ENCODE measurements at places on chromosomes 4 and X.

GRCh38 chrX:119401569-119401968, 2.4 kb downstream of the SLC25A43 start:
- DNase-seq, result no peak

- no peak for DNase-seq
Measured at GRCh38 chr4:141686146-141686775, 49.9 kb downstream of the IL15 start.

GRCh38 chr4:148510211-148510610, 68.0 kb upstream of the NR3C2 start:
- no peak for DNase-seq

DNA sequence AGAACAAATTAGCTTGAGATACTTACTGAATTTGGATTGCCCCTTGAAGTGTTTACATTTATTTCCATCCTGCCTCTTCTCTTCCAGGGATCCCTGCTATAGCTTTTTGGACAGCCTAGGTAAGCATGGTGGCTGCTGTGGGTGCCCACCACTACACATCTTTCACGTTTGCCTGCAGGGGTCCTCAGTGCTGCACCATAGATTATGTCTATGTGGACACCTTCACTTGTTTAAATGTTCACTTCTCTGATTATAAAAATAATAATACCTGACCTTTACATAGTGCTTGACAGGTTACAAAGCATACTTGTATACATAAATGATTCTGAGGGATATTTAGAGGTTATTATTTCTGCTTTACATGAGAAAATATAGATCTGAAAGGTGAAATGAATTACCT, 67.9 kb upstream of the SLC4A4 start:
- DNase-seq, result no peak

DNA sequence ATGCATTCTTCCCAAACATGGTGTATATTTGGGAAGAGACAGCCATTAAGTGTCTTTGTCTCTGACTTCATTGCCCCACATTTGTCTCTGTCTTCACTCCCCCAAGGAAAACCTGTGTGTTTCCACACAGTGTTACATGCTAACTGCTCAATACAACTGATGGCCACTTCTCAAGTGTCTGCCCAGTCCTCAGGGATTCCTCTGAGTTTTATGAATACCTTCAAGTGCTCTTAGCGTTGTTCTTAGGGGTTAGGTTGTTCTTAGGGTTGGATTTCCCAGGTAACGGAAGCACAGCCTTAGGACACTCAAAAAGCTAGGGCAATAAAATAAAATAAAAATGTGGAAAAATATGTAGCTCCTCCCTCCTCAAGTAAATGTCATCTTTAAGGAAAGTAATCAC, 64.7 kb upstream of the PLAC8 start:
- DNase-seq, result no peak

GRCh38 chr4:26857278-26858034, 3.2 kb upstream of the STIM2 start:
- peak; percentile 93 for DNase-seq

- no peak for DNase-seq
Measured at GRCh38 chr4:25903900-25904747, 9.9 kb upstream of the SMIM20 start.

DNA sequence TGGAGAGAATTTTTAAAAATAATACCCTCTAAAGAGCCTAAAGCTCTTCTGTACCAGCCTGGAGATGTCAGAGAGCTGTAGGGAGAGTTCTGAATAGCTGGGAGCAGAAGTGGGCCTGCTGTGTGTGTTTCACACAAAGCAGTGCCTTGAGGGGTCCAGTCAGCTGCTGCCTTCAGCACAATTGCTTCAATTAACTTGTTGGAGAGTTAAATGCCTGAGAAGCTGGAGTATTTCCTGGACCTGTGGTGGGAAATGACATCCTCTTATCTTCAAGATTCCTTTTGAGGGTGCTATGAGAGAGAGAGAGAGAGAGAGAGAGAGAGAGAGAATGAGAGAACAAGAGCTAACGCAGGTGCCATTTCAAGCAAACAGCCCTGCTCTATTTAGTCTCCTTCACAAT, 96.2 kb upstream of the IL1RAPL2 start:
- DNase-seq, result no peak

DNA sequence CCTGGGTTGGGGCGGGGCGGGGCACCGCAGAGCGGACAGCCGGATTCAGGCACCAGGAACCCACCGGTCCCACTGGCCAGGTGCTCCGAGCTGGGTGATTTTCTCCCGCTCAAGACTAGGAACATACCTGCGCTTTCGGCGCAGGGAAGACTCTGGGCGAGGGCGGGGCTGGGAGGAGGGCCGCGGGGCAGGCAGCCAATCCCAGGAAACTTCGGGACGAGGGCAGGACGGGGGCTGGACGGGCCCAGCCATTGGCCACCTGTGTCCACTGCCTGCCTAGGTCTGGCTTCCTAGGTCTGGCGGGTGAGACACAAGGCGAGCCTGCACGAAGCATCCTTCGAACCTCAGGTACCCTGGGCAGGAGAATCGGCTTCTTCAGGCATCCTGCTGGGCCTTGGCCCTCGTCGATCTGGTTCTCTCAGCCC, 274 bp upstream of the ERVMER34-1 start:
- peak; percentile 53 for DNase-seq

- peak; percentile 54 for DNase-seq
Measured at GRCh38 chr4:1026115-1026514, 14.7 kb downstream of the FGFRL1 start.

DNA sequence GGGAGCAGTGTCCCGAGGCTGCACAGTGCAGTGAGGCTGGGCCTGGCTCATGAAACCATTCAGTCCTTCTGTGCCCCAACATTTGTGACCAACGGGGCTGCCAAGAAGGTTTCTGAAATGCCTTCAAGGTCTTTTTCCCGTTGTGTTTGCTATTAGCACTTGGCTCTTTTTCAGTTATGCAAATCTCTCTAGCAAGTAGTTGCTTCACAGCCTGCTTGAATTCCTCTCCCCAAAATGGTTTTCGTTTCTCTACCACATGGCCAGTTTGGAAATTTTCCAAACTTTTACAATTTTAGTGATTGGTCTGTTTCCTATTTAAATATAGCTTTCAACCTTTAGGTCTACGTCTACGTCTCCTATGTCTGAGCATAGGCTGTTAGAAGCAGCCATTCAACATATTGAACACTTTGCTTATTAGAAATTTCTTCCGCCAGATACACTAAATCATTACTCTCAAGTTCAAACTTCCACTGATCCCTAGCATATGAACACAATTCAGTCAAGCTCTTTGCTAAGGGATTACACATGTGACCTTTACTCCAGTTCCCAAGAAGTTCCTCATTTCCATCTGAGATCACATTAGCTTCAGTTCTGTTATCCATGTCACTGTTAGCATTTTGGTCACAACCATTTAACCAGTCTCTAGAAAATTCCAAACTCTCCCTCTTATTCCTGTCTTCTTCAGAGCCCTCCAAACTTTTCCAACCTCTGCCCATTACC, 901.8 kb downstream of the GLUD2 start:
- DNase-seq, result no peak

DNA sequence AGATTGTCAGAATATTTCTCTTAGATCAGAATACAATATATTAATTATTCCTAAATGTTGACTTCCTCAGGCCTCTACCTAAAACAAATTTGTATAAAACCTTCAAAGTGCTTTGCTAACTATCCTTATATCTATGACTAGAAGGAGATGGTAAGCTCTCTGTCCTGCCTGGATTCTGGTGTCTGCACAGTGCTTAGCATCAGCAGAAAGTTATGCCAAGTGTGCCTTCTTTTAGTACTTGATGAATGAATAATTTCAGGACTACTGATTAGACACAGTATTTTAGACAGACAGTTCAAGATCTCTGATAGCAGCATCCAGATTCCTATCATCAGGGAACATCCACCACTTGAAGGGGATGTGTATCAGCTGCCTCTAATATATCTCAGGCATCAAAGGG, 242.4 kb upstream of the TLL1 start:
- DNase-seq, result no peak

DNA sequence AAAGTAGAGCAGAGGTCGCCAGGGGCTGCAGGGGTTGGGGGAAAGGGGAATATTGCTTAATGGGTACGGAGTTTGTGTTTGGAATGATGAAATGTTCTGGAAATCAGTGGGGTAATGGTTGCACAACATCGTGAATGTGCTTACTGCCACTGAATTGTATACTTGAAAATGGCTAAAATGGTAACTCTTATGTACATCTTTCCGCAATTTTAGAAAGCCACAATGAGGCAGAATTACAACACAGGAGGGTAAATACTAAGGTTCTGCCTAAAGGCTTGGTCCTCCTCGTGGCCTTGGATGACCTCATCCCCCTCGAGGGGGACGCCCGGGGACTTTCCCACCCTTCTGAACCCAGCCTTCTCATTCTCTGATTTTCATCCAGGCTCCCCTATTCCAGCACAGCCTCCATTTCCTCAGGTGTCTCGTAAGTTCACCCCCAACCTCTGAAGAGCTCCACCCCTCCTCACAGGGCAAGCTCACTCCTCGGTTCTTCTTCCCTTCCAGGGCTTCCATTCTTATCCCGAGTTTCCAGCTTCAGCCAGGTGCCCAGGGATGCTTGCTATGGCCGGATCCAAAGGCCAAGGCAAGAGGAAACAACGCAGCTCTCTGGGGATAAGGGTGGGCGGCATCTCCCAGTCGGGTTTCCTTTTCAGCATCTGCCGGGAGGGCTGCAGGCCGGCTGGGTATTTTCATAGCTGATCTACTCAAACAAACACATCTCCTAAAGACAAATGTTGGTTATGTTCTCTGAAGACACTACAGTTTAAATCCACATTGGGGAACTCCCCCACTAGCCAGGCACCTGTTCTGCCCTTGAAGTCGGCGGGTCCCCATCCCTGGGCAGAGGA, 71.3 kb upstream of the ACSL1 start:
- DNase-seq, result no peak

- DNase-seq, result no peak
Measured at GRCh38 chrX:10083809-10084208, 73.0 kb upstream of the CLCN4 start.

- no peak for DNase-seq
Measured at GRCh38 chrX:107673933-107674479, 45.7 kb downstream of the PRPS1 start.

GRCh38 chr4:92399032-92399431, 95.3 kb downstream of the GRID2 start:
- DNase-seq, result no peak
